ENCODE measurements at places on chromosomes 1 and 21.

DNA sequence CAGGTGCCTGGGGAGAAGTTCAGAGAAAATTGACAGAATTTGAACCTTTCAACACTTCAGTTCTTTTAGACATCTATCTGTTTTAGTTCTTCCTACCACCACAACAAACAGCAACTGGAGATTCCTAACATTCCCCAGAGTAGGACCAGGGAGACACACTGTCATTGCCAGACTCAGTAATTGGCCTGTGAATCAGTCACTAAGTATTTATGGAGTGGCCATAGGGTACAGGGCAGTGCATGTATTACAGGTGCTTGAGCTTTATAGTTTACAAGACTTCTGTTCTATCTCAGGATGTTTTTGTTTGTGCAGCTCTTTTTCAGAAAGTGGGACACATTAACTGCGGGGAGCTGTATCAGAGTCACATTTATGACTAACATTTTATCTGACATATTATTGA, 1.7 kb downstream of the CDC14A start:
- ATAC-seq = no peak

- peak; percentile 5 for ATAC-seq
Measured at GRCh38 chr1:182603646-182604174, 479 bp downstream of the RGS16 start.

GRCh38 chr1:231480008-231480407, 48.5 kb upstream of the TSNAX start:
- ATAC-seq = no peak

DNA sequence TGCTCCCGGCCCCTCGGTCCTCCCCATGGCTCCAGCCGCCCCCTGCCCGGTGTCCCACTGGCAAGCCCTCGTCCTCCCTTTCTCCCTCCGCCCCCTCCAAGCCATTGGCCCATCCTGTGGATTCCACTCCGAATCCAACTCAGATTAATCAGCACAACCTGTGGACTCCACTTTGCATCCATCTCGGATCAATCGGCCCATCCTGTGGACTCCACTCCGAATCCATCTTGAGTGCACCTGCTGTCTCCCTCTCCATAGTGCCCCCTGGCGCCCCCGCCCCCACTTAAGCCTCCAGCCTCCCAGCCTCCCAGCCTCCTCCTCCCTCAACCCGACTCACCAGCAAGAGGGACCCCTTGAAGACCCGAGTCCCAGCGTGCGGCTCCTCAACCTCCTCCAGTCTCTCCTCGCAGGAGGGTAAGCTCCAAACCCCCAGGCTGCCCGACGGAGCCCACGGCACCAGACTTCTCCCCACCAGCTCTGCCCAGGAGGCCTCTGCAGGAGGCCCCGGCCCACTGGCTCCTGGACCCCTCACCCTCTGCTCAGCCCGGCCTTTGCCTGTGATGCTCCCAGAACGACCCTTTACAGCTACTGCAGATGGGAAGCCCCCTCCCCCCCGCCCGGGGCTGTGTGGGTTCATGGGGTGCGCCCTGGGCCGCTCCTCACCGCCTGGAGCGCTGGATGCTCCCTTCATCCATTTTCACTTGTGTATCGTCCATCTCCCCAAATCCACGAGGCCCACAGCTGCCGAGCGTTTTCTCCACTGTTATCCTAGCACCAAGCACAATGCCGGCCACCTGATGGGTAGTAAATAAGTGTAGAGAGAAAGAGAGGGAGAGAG, 40.6 kb upstream of the TSPEAR start:
- no peak for ATAC-seq

GRCh38 chr1:155218854-155219591, 10.5 kb downstream of the MTX1 start:
- no peak for ATAC-seq

GRCh38 chr1:192920412-192920811, 111.6 kb downstream of the RGS2 start:
- no peak for ATAC-seq

Data from stimulated activated memory B cell treated with anti-CD40 and anti-IgM and Interleukin-4, amounts not matched to agents 10 μg/mL and 1 μg/mL and 100 μg/mL, for 72 hours (primary cell).